Stimulated activated CD8-positive, alpha-beta memory T cell treated with anti-CD3 and anti-CD28 coated beads, Interleukin-7, amount 100 ng/mL, for 1 hour (primary cell): ENCODE measurements at places on chromosomes 11 and 22.

GRCh38 chr11:63811522-63811921, 1.7 kb upstream of the SPINDOC start:
- no peak for DNase-seq

- no peak for DNase-seq
Observed at GRCh38 chr11:75024764-75025211, 36.1 kb downstream of the NEU3 start.

- no peak for DNase-seq
Observed at GRCh38 chr11:131572423-131572822, 202.0 kb downstream of the NTM start.

DNA sequence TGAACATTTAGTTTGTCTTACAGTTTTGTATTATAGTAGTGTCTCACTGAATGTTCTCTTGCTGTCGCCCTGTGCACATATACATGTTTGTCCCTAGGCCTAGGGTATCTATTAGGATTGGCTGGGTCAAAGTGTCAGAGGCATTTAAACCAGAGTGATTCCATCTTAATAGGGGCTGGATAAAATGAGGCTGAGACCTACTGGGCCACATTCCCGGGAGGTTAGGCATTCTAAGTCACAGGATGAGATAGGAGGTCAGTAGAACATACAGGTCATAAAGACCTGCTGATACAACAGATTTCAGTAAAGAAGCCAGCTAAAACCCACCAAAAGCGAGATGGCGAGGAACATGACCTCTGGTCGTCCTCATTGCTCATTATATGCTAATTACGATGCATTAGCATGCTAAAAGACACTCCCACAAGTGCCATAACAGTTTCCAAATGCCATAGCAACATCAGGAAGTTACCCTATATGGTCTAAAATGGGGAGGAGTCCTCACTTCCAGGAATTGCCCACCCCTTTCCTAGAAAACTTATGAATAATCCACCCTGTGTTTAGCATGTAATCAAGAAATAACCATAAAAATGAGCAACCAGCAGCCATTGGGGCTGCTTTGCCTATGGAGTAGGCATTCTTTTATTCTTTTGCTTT, 82.6 kb downstream of the LDLRAD3 start:
- no peak for DNase-seq

GRCh38 chr11:88454881-88455280, 117.3 kb upstream of the CTSC start:
- DNase-seq: no peak

DNA sequence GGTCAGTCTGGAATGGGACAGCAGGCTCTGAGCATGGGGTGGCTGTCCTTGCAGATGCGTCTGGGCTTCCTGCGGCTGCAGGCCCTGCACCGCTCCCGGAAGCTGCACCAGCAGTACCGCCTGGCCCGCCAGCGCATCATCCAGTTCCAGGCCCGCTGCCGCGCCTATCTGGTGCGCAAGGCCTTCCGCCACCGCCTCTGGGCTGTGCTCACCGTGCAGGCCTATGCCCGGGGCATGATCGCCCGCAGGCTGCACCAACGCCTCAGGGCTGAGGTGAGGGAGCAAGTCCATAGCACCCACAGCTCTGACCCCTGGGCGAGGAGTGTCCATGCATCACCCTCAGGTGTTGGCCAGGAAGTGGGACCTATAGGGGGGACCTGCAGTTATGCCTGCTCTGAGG, 51.6 kb downstream of the MYO7A start:
- no peak for DNase-seq

- DNase-seq: no peak
Observed at GRCh38 chr11:132576706-132577105, 955.6 kb downstream of the OPCML start.

DNA sequence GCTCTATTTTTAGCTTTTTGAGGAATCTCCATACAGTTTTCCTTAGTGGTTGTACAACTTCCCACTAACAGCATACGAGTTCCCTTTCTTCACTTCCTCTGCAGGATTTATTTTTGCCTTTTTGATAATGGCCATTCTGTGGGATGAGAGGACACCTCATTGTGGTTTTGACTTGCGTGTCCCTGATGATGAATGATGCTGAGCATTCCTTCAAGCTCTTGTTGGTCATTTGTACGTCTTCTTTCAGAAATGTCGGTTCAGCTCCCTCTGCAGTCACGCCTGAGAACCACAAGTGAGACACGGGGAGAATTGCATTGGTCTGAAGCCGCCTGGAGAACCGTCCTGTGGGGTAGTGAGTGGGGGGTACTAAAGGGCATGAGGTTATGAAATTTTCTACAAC, 2.0 kb upstream of the KRTAP5-10 start:
- no peak for DNase-seq

- DNase-seq: no peak
Observed at GRCh38 chr11:128948583-128948982, 5.9 kb upstream of the TP53AIP1 start.

GRCh38 chr11:115188188-115188897, 315.9 kb downstream of the CADM1 start:
- no peak for DNase-seq

DNA sequence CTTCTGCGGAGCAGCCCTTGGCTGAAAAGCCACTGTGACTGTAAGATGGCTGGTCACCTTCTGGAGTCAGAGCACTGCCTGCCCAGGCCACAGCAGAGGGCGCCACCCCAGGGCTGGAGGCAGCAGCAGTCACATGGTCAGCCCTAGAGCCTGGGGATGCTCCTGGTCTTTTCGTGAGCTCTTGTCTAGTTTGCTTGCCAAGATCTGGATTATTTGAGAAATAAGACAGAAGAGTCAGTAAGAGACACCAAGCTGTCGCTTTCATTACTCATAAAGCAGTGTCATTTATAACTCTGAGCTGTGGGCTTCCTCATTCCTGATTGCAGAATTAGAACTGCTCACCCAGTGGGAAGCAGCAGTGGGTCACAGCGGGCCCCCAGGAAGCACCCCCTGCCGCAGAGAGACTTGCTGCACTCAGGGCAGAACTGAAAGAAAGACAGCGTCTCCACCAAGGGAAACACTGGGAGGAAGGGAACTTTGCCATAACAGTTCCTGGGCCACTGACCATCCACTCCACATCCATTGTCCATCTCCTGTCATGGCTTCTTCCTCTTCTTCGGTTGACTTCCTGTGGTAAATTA, 56.7 kb downstream of the PPP6R2 start:
- no peak for DNase-seq

- DNase-seq: no peak
Observed at GRCh38 chr11:119380160-119380826, 1.2 kb downstream of the USP2 start.

DNA sequence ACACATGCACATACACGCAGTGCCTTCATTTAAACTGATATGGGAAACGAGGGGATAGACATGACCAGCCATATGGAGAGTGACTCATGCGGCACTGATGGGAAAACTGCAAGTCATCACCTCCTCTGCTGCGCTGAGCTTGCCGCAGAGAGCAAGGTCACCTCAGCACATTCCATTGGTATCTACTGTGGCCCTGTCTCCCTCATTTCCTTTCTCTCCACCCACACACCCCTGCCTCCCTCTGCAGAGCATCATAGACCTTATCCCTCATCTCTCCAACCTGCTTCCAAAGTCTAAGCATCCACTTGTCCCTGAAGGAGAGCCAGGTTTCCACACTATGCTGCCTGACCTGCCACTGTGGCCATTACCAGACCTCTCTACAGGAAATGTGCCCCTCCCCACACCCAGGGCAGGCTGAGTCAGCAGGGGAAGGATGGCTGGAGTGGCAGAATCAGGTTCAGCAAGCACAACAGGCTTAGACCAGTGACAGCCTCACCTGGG, 116.9 kb upstream of the SNX19 start:
- no peak for DNase-seq

- DNase-seq: no peak
Observed at GRCh38 chr11:10742460-10743208, 8.4 kb upstream of the CTR9 start.

- no peak for DNase-seq
Observed at GRCh38 chr11:120025606-120026335, 112.1 kb downstream of the TRIM29 start.

DNA sequence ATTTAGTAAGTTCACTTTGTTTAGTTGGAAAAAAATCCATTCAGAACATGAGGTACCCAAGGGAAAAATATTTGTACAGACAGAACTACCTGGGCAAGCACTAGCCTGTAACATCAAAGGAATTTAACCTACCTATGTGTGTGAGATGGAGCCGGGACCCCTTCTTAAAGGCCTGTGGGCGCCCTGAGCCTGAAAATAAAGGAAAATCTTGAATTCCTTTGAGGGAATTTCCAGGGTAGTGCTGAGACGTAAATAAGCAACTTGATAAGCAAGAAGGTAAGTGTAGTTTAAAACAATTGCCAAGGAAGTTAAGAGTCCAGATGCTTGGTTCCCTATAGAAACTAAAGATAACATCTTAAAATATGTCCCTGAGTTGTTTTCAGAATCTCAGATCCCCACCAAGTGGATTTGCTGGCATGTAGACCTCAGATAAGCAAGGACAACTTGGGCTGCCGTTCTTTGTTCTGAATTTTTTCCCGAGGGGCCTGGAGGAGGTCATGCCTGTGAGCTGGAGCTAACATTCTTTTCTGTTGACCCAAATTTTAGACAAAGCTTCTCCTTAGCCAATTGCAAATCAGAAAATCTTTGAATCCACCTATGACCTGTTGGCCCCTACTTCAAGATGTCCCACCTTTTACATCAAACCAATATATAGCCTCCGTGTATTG, 31.0 kb downstream of the MED17 start:
- DNase-seq: no peak

- no peak for DNase-seq
Observed at GRCh38 chr11:126808296-126808695, 192.3 kb downstream of the KIRREL3 start.

DNA sequence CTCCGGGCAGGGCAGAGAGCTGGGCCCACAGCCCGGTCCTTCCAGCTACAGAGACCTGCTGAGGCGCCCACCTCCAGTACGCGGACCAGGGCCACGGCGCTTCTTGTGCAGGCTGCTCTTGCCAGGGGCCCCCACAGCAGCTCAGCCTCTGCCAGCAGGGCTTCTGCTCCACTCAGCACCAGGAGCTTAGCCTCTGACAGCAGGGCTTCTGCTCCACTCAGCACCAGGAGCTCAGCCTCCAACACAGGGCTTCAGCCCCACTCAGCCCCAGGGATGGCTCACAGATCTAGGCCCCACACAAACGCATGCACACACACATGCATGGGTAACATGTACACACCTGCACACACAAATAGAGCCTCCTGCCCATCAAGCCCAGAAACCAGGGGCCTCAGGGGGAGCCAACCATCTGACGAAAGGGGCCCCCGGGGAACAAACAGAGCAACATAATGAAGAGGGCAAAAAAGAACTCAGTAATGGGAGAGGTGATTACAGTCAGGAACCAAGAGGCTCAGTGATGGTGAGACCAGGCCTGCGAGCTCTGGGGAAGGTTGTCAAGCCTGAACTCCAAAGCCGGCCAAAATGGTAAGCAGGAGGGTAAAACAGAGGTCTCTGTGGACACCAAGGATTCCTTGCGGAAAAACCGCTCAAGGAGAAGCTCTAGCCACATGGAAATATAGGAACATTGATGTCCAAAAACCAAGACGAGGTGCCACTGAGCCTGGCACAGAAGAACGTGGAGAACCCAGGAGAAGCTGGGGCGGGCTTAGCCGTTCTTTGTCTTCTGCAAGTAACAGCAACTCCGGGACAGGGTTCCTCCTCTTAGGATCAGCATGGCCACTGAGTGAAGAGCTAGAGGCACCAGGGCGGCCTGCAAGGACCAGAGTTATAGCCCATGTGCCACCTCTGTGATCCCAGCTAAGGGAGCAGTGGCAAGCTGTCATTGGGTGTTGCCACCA, 46.5 kb downstream of the GNB1L start:
- DNase-seq: no peak

- no peak for DNase-seq
Observed at GRCh38 chr11:85809863-85810262, 1.1 kb downstream of the SYTL2 start.

GRCh38 chr11:47409440-47410369, 1.3 kb downstream of the SLC39A13 start:
- DNase-seq: no peak

GRCh38 chr11:127950162-127950561, 637.2 kb downstream of the ETS1 start:
- no peak for DNase-seq

GRCh38 chr22:26079009-26079408, 90.3 kb upstream of the SEZ6L start:
- DNase-seq: no peak

DNA sequence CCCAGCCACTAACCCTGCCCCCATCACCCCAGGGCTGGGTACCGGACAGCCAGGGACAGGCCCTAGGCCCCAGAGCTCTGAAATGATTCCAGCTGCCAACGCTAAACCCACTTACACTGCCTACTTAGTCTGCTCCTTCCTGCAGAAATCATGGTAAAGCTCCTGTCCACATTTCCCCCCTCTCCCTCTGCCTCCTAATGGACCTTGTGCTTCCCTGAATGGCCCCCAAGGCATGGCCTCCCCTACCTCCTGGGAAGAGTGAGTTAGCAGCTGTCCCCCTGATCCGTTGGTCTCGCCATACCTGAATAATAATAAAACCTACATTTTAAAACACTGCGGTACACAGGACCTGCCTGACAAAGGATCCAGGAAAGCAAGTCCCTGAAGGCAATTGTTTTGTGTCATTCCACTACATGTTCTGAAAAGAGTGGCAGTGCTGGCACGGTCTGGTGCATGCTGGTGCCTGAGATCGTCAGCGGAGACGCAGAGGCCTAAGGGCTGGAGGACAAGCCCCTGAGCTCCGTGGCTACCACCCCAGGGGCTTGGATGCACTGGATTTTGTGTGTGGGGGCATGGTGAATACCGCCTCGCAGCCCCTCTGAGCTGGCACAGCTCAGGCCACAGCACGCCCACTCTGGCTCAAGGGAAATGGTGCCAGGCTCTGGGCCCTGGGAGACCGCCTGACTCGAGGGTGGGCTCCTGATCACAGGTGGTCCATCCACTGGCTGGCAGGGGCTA, 186.3 kb downstream of the CTTN start:
- no peak for DNase-seq

GRCh38 chr22:30718938-30719337, 24.3 kb downstream of the OSBP2 start:
- no peak for DNase-seq

DNA sequence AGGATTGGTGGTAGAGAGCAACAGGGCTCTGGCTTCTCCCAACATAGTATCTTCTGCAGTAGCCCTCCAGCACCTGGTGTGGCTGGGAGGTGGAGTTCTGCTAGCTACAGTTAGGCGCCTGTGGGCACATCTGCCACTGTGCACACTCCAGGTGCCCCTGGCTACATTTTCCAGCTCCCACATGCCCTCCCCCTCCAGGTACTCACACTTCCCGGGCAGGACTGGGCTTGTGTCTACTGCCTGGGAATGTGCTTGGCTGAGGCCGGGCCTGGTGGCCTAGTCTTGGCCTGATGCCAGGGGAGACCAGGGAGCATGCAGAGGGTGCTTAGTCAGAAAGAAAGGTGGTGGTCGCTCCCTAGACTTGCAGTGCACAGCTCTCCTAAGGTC, 15.8 kb downstream of the PHLDB1 start:
- no peak for DNase-seq
